Spinal cord (tissue), 10 donors: ENCODE measurements at places on chromosomes 6 and 20. TPM values are rescaled to one million over a fixed set of nuclear protein-coding genes. Genes with fewer than 3 reads are reported as not detected.

Gene IPCEF1
- total RNA-seq, result 9.4 TPM

- no peak for DNase-seq
Observed at GRCh38 chr20:44481719-44482416, 6.2 kb downstream of the TTPAL start.

GRCh38 chr20:22515264-22515663 lies 69.1 kb downstream of the FOXA2 start:
- no peak for DNase-seq

DNA sequence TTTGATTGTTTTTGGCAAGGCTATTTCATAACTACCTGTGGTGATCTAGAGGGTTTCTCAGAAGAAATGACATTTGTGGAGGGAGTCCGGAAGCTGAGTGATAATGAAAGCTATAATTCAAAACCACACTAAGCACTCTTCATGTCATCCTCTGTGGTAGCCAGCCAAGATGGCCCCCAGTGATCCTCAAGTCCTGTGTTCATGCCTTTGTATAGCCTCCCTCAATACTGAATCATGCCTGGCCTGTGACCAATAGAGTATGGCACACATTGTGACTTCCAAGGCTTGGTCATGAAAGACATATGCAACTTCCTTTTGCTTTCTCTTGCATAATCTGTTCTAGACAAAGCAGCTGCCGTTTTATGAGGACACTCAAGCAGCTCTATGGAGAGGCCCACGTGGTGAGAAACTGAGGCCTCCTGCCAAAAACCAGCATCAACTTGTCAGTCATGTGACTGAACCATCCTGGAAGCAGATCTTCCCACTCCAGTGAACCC lies 12.8 kb upstream of the DNAAF9 start:
- no peak for DNase-seq

DNA sequence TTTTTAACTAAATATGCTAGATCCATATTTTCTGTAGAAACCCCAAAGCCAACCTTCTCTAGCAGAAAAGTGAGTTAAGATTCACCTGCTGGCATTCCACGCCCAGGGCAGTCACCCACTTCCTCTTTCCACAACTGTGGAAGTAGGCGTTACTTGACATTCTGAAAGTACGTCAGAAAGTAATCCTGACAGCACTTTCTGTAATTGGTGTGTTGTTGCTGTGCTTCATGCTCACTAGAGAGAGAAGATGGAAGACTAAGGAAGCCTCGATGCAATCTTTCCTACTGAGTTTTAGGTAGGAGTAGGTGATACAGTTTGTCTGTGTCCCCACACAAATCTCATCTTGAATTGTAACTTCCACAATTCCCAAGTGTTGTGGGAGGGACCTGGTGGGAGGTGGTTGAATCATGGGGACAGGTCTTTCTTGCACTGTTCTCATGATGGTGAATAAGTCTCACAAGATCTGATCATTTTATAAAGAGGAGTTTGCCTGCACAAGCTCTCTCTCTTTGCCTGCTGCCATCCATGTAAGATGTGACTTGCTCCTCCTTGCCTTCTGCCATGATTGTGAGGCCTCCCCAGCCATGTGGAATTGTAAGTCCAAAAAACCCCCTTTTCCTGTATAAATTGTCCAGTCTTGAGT lies 101.1 kb downstream of the MAP3K7 start:
- no peak for DNase-seq

GRCh38 chr6:45597424-45597823 lies 219.7 kb upstream of the SUPT3H start:
- DNase-seq, result no peak

DNA sequence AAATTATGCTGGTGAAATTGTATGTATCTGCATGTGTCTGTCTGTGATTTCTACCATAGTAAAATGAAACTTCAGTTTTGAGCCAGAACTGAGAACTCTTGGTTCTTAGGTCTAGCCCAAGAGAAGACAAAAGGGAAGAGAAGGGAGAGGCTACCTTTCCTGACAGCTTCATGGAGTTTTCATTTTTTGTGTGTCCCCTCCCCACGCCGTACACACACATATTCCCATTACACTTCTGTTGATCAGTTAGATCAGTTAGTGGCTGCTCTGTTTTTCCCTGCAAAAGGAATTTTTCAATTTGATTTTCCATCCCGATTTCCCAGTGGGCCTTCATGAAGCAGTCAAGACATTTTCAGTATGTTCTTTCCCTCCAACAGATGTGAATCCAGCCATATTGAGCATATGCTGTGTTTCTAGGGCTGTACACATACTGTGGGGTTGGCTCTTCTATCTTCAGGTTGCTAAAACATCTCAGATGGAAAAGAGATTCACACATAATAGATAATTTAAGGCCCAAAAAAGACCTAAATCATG lies 52.5 kb downstream of the HIVEP1 start:
- no peak for DNase-seq

GRCh38 chr20:48801197-48801596 lies 26.6 kb downstream of the PREX1 start:
- DNase-seq, result no peak

DNA sequence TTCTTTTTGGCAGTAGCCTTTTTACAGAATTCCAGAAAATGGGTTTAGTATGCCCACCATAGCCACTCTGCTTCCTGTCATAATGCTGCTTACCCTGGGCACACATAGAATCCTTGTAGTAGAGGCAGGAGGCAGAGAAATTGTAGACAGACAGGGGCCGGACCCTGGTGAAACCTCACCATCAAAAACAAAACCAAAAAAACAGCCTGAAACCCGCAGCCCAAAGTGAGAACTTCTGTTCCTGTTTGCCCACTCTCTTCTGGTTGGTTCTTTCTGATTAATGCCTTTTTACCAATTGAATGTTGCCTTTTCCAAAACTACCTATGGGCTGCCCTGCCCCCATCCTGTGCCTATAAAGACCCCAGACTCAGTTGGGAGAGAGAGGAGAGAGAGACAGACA lies 188.2 kb downstream of the CDKAL1 start:
- DNase-seq, result no peak

GRCh38 chr20:7406671-7407070 lies 533.6 kb downstream of the HAO1 start:
- DNase-seq, result no peak

GRCh38 chr6:90214966-90215365 lies 81.7 kb downstream of the BACH2 start:
- no peak for DNase-seq

Gene TGM3
- 0.40 TPM for total RNA-seq

DNA sequence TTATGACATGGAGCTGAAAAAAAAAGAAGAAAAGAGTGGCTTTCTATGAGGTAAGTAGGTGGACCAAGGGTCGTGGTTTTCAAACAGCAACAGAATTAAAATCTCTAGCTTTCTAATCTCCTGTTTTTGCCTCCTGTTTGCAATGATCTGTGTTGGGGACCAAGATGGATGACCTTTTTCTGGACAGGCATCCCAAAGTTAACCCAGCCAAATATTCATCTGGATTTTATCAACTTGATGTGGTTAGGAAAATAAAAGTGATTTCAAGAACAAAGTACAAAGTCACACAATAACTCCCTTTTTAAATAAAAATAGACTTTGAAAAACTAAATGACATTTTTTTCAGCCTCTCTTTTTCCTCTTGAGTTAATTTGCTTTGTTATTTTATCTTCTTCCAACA lies 282.1 kb upstream of the PRDM1 start:
- DNase-seq, result no peak

Gene SAMD5
- total RNA-seq, result 7.8 TPM

Gene RIMS4
- total RNA-seq, result 12.4 TPM

Gene TFAP2A
- 0.72 TPM for total RNA-seq

- no peak for DNase-seq
Observed at GRCh38 chr6:40319124-40319523, 268.0 kb downstream of the LRFN2 start.

DNA sequence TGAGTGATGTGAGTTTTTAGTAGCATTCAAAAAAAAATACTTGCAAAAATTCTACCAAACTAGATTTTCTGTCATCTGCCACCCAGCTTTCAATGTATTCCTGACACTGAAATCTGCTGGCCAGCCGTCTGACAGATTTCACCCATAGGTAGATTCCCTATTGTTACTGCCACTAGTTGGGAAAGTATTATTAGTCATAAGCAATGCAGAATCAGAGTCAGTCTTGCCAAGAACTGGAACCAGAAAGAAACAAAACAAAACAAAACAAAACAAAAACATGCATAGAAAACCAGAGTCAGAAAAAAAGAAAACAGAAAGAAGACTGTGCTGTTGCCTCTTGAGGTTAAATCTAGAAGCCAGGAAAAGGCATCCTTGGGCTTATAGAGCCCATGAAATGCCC lies 293.1 kb upstream of the KCNQ5 start:
- no peak for DNase-seq

DNA sequence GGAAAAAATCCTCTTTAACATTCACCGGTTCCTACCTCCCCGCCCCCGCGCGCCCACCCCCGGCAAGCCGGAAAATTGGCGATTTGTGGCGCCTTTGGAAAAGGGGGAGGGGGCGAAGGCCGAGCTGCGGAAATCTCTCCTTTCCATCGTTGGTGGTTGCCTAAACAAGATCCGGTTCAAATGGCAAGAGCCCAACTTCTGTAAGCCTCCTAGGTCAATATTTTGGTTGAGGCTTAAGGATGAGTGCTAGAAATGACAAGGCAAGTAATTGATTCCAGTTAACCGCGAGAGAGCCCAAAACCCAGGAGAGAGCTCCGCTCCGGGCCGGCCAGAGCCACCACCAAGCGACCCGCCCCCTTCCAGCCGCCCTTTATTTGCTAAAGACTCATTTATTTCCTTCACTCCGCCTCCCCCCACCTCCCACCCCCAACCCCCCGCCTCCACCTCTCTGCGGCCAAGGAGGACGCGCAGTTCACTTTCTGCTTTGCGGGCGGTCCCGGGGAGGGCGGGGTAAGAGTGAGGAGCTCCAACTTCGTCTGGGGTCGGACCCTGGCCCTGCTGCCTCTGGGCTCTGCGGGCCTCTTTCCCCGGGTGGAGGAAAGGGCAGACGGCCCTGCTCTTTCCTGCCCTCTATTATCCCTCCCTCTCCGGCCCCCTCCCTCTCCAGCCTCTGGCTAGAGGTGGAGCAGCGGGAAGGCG lies 838 bp upstream of the NKX2-2 start:
- DNase-seq, result peak; percentile 61

Gene MAP7
- 19.7 TPM for total RNA-seq

GRCh38 chr6:28081486-28081751 lies 1.1 kb downstream of the ZNF165 start:
- DNase-seq, result no peak

GRCh38 chr20:62723768-62724450 lies 15.3 kb downstream of the NTSR1 start:
- no peak for DNase-seq

GRCh38 chr6:3584606-3585005 lies 127.8 kb upstream of the SLC22A23 start:
- no peak for DNase-seq

Gene CASS4
- 1.5 TPM for total RNA-seq

- DNase-seq, result no peak
Observed at GRCh38 chr6:13581700-13582229, 7.4 kb downstream of the SIRT5 start.

DNA sequence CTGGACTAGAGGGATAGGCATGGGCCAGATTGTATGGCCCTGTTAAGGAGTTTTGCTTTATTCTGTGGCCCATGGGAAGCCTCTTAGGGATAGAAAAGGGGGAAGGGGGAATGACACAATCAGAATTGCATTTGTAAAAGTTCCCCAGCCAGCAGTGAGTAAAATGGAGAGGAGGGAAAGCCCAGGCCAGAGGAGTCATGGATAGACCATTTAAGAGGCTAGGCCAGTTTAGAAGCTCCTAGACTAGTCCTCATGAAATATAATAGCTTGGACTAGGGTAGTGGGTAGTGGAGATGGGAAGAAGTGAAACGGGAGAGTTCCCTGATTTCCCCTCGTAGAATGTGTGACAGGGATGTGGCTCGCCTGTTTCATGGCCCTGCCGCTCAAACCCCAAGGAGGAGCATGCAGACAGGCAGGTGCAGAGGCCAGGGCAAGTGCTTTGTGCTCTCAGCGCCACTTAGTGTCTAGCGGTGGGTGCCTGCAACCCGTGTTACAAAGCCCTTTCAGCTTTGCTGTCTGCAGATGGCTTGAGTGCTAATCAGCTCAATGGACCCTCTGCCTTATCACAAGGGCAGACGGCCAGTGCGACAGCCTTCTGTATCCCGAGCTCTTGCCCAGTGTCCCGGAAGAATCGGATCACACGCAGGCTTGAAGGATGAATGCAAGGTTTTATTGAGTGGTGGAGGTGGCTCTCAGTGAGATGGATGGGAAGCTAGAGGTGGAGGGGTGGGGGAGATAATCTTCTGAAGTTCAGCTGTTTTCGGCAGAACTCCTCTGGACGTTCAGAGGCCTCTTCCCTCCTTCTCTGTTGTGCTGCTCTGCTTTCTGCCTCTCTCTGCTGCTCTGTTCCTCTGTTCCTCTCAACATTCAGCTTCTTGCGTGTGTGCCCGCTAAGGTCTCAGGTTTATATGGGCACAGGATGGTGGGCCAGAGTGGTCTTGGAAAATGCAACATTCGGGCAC lies 141.1 kb downstream of the CEP57L1 start:
- DNase-seq, result no peak

Gene PDE10A
- 12.8 TPM for total RNA-seq

- DNase-seq, result no peak
Observed at GRCh38 chr6:132043148-132043547, 92.0 kb upstream of the CCN2 start.

- DNase-seq, result no peak
Observed at GRCh38 chr20:8082025-8082424, 50.0 kb upstream of the PLCB1 start.

GRCh38 chr6:27795697-27796494 lies 116.3 kb downstream of the OR2B2 start:
- DNase-seq, result peak; percentile 94

Gene FBXO9
- 67.7 TPM for total RNA-seq

GRCh38 chr6:157760589-157761330 lies 62.3 kb upstream of the SNX9 start:
- DNase-seq, result no peak
